HFFc6 (cell line): ENCODE measurements at places on chromosomes 16 and 17.

DNA sequence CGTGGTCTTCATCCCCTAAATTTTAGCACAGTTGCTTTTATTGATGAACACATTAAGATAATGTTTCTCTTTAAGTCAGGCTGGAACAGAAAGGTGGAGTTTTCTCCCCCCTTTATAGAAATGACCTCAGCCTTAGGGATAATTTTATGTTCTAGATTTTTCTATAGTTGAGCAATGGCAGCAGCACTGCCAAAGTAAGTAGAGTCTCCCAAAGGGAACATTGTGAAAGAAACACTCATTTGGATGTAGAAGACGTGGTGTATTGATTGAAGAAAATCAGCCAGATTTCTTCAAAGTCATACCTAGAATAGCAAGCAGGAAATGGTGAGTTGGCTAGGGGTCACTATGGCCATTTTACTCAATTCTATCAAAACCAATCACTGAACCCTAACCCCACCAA lies 122.5 kb downstream of the DNAH9 start:
- no peak for DNase-seq

- DNase-seq = peak; percentile 65
Observed at GRCh38 chr16:15976929-15977637, 27.7 kb downstream of the ABCC1 start.

DNA sequence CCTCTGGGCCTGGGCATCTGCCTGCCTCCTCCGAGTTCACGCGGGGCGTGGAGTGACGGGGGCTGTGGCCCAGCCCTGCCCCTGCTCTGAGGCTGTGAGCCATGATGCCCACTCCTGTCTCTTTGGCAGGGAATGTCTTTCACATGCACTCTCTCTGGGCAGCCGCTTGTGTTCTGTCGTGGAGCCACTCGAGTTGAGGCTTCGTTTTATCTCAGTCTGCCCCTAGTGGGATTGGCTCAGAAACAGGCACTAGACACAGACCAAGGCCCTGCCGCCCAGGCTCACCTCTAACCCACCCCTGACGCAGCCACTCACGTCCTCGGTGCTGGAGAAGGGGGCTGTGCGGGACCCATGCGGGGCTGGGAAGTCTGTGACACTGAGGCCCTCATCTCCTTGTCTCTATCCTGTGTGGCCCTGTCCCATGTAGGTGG lies 67.5 kb upstream of the KCTD5 start:
- DNase-seq = no peak

GRCh38 chr17:5405400-5405799 lies 14.1 kb downstream of the NUP88 start:
- no peak for DNase-seq

DNA sequence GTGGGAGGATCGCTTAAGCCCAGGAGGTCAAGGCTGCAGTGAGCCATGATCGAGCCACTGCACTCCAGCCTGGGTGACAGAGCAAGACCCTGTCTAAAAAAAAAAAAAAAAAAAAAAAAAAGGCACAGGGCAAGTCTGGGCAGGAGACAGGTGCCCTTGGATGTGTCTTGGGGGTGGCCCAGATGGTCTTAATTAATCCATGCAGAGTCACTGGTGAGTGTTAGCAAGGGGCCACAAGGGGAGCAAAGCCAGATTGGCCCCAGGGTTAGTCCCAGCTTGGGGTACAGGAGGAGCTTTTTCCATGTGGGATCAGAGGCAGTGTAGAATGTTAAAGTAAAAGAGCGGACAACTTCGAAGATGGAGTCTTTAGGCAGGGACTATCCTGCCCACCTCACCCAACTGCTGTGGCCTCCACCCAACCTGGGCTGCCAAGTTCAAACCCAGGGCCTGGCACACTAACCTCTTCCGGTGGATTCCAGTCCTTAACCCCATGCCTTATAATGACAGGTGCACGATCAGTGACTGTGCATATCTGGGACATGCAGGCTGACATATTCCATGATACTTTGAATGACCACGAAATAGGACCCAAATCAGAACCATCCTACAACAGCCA lies 32.2 kb upstream of the MFSD6L start:
- DNase-seq = no peak

DNA sequence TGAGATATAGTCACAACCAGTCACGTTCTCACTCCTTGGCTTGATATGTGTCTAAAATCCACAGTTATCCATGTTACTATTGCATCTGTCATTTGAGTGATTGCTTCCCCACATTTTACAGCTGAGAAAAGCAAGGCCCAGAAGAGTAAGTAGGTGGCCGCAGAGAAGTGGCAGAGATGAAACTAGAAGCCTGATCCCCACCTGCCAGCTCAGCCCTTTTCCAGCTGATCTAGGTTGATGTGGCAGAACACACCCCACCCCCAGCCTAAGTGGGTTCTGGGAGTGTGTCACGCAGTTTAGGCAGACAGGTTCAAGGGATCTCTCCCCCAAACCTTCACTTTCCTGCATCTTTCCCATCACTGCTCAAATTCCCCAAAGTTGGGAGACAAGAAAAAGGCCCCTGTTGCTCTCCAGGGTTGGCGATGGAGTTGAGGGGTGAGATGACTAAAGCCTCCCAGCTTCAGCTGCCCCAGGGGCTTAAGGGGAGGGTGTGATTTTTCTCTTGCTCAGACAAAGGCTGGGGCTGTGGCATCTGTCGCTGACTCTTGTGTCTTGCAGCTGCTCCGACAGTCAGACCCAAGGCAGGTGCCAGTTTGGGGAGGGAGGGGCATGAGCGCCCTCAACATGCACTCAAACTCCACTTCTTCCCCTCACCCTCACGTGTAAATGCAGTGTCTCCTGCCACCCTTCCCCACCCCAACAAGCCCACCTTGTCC lies 48.9 kb upstream of the LHX1 start:
- no peak for DNase-seq

DNA sequence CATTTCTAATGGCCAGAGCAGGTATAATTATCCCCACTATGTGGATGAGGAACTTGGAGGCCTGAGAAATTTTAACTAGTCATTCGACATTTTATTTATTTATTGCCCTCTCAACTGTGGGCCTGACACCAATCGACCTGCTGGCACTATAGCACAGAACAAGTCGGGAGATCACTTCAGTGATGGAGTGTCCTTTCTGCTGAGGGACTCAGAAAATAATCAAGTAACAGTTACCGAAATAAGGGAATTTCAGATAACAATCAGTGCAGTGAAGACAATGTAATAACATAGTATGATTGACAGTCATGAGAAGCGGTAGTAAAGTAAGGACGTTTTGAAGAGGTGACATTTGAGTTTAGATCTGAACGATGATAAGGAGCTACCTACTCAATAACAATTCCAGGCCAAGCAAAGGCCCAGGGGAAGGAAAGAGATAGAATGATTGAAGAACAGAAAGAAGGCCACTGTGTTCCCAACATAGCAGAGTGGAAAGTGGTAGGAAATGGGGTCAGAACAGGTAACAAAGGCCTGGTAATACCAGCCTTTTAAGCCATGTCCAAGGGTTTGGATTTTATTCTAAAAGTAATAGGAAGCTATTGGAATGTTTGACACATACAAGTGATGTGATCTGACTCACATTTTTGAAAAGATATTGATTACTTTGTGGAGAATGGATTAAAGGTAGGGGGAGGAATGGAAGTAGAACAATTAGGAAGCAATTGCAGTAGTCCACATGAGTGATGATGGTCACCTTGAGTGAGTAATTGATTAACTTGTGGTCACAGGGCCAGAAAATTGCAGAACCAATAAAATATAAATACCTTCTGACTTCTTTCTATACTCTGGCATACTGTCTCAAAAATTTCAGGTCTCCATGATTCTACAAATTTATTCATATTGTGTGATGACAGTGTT lies 1.4 kb downstream of the STXBP4 start:
- no peak for DNase-seq

DNA sequence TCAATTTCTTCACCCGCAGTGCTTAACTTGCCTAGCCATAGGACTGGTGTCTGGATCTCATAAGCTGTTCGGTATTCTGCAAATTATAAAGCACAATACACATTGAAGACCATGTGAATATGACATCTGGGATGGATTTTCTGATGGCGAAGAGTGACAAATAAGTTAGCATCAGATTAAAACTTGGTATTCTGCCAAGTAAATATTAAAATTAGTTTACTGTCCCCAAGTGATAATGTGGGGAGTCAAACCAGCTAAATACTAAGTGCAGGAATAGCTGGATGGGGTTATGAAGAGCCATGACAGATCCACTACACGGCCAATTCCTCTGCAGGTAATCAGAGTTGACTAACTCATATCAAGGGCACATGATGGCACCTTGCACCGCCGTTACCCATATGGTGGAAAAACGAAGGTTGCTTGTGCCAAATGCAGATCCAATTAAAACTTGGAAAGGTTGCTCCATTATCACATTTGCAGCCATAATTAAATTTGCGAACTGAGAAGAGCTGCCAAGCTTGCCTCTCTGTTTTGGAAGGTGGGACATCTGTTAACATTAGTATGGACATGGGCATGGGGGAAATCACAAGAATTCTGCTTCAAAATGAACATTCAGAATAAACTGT lies 114.9 kb upstream of the TOM1L1 start:
- DNase-seq = no peak

DNA sequence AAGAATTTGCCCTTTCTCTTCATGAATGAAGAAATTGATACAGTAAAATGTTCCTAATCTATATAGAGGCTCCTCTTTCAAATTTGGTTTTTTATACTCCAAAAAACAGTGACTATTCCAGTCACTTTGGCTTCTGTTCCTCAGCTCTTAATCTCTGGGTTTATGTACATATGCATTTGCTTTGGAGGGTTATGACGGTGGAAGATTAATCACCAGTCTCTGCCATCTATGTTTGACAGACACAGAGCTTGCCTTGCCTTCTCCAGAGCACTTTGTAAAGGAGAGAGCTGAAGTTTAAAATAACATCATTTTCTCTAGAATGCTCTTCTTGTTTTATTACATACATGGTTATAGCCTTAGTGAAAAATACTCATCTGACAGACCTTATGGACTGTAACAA lies 99.3 kb downstream of the NLK start:
- DNase-seq = no peak

- DNase-seq = no peak
Observed at GRCh38 chr17:13474073-13474800, 127.5 kb downstream of the HS3ST3A1 start.

GRCh38 chr16:80664786-80665185 lies 124.0 kb downstream of the DYNLRB2 start:
- no peak for DNase-seq

- no peak for DNase-seq
Observed at GRCh38 chr16:78791926-78792325, 692.5 kb downstream of the WWOX start.

- DNase-seq = no peak
Observed at GRCh38 chr16:23385441-23385840, 67.5 kb downstream of the COG7 start.

GRCh38 chr16:69514356-69514755 lies 51.4 kb upstream of the NFAT5 start:
- no peak for DNase-seq

DNA sequence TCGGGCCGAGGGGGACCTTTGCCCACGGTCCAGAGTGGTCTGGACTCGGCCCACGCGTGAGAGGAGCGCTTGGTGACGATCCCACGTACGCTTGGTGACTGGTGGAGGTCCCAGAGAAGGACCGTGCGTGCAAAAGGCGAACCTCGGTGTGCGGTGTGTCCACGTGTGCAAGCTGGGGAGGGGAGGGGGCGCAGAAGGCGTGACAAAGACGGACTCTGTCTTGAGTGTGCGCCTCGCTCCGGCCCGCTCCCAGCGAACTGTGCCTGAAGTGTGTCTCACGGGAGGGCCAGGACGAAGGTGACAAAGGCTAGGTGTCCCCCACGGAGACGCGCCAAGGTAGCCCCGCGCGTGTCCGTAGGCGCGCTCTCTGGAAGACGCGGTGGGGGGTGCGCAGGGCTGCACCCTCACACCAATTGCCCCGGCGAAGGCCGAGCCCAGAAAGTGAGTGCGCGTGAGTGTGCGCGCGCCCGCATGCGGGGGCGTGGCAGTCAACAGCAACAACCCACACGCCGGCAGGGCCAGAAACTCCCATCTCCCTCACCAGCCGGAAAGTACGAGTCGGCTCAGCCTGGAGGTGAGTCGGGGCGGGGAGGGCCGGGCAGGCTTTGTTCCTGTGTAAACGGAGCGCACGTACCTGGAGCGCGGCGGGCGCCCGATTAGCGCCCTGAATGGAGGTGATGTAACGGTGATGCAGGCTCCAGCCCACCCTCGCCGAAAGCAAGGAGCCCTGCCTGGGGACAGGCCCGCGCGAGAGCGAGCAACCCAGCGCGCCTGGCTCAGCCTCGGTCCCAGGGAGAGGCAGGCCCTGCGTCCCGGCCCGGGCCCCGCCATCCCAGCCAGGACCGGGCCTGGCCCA lies at the start of gene GPRC5C:
TSS of gene GPRC5C (plus strand) at position 521 of the 856 bp plus-strand sequence. CDS start 7,689 bp downstream, outside the sequence.
- no peak for DNase-seq

DNA sequence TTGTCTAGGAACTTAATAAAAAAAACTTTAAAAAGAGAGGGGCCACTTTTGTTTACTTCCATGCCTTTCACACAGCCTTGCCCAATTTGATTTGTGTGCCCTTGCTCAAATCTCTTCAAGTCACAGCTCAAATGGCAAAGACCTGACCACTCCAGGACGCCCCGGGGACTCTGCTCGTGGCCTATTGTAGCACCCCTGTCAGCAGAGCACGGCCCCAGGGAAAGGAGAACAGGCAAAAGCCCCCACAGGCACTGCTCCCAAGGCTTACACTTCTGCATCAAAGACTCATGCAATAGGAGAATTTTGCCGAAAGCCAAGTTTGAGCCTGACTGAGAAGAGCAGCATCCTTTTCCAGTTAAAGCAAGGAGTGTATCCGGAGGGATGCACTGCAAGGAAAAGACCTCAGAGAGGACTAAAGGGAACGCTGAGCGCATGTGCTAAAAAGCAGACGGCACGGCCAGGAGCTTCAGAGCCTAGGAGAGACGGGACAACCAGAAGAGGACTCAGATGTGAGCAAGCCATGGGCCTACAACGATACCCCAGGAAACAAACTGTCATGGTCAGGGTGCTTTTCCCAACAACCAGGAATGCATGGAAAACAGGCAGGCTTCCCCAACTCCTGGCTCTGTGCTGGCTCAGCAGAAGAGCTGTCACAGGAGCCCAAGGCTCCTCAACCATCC lies 8.2 kb downstream of the CREBBP start:
- peak; percentile 19 for DNase-seq

- DNase-seq = no peak
Observed at GRCh38 chr17:19284005-19284959, 47.1 kb downstream of the EPN2 start.

DNA sequence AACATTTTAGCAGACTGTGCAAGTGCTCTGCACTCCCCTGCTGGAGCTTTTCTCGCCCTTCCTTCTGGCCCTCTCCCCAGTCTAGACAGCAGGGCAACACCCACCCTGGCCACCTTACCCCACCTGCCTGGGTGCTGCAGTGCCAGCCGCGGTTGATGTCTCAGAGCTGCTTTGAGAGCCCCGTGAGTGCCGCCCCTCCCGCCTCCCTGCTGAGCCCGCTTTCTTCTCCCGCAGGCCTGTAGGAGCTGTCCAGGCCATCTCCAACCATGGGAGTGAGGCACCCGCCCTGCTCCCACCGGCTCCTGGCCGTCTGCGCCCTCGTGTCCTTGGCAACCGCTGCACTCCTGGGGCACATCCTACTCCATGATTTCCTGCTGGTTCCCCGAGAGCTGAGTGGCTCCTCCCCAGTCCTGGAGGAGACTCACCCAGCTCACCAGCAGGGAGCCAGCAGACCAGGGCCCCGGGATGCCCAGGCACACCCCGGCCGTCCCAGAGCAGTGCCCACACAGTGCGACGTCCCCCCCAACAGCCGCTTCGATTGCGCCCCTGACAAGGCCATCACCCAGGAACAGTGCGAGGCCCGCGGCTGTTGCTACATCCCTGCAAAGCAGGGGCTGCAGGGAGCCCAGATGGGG lies 3.1 kb downstream of the GAA start:
- DNase-seq = no peak
